Lung (tissue), 17 donors: ENCODE measurements at places on chromosomes 4 and X.

DNA sequence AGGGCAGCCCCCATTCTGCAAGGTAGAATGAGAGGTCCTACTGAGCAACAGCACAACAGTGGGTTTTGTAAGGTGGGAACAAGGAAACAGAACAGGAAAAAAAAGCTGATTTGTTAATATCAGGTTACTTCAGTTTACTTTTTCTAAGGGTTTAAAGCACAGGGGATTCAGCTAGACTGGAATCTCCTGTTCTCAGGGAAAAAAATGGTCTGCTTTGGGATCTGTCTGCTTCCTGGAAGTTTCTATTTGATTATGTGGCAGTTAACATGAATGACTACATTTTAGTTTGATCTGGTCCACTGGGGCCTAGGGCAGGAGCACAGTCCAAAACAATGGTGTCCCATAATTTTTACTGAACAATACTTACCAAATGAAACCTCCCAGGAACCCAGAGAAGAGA is 104.6 kb downstream of the FBXW7 start:
- DNase-seq, result peak; percentile 67

- DNase-seq, result no peak
Measured at GRCh38 chr4:119726505-119726904, 97.9 kb upstream of the PDE5A start.

DNA sequence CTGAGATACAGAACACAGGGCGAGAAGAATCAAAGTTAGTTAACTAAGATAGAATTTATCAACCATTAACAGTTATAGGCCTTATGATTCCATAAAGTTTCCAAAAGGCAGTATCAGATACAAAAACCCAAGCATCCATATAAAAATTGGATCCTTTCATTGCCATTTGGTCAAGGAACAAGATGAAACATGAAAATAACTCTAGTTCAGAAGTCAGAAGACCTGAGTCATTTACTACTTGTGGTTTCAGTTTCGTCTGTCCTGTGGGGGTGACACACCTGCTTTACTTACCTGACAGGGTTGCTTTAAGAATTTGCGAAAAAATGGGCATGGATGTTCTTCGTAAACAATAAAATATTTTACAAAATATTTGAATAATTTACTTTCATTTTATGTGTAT is 130.8 kb downstream of the ANAPC10 start:
- no peak for DNase-seq

DNA sequence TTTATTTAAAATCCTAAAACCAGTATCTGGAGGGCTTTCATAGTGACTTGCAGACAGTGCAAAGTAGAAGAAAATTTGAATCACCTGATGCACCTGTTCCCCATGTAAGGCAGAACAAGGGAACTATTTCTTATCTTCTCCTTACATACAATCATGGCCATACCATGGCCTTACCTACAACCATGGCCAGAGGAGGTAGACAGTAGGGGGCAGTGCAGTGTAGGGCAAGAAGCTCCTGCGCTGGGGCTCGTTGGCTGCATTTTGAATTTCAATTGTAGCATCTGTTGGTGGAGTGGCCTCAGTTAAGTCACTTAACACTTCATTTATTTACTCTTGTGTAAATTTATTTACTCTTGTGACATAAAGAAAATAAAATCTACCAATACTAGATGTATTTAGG is 33.0 kb downstream of the GALNTL6 start:
- no peak for DNase-seq

GRCh38 chr4:47427935-47428334 is 35.6 kb downstream of the COMMD8 start:
- no peak for DNase-seq

GRCh38 chr4:181830404-181831035 is 412.7 kb upstream of the TENM3 start:
- DNase-seq, result no peak

DNA sequence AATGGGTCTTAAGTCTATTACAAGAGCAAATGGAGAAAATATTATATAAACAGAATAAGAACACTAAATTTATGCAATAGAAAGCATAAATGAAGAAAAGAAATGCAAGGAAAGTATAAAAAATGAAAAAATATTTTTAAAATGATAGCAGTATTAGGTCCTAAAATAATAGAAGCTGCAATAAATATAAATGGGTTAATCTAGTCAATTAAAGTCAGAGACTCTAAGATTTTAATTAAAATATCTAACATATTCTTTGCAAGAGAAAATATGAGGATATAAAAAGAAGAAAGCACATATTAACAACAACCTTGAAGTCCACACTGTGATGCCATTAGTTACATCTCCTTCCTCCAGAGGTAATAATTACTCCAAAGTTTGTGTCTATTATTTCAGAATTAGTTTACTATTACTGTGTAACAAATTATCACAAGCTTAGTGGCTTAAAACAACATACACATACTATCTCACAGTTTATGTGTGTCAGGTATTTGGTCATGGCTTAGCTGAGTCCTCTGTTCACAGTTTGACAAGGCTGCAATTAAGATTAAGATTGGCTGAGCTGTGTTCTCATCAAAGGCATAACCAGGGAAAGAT is 174.9 kb downstream of the NAA11 start:
- DNase-seq, result no peak

GRCh38 chr4:181969151-181969550 is 274.1 kb upstream of the TENM3 start:
- DNase-seq, result peak; percentile 43

DNA sequence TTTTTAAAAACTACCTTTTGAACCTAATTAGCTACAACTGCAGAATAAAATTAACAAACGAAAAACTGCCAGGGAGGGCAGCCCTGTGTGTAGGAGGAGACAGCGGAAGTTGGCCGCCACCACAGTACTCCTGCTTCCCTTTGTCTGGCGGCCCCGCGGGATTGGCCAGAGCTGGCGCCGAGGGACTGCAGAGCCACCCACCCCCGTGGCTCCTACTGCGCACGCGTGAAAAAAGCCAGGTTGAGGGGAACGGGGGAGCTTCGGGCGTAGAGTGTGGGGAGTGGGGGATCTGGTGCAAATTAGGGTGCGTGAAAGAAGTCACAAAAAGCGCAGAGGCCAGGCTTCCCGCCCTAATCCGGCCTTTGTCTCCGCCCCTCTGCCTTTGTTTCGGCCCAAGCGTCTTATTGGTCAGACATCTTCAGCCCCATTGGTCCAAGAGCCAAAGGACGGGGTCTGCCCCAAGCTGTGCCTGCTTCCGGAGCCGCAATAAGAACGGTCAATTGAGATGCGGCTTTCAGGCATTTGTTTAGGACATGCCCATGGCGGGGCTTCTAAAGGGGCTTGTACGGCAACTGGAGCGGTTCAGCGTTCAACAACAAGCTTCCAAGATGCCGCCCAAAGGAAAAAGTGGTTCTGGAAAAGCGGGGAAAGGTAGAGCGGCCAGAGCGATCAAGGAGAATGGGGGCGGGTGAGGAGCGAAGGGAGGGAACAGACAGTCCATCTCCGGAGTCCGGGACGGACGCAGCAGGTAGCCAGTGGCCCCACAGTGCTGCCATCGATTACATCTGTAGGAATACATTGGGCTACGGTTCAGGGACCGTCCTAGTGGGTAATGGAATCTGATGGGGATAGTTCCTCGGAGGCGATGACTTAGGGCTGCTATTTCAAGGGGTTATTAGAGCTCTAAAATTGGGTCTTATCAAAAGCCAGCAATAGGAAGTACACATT is at the start of gene PIN4:
TSS of gene PIN4 (plus strand) at position 580 of the 948 bp plus-strand sequence. CDS start at position 609, 29 bp downstream.
- peak; percentile 98 for DNase-seq

DNA sequence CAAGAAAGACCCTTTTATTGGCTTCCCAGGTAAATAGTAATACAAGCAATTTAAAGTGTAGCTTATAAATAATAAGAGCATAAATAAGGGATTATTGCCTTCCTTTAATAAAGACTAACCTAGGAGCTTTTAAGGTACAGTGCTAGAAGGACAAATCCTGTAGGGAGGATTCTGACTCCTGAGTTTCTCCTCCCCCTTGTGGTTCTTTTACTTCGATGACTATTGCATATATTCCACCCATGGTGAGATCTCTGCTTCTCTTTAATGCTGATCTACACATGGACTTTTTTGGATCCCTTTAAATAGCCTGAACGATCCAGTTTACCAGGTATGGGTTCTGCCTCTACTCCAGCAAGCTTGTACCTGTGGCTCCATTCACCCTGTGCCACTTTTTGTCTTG is 2.5 kb downstream of the GALNT7 start:
- DNase-seq, result peak; percentile 21
